Stomach (tissue), 19 donors: ENCODE measurements at places on chromosomes 2 and 18. TPM values are rescaled to one million over a fixed set of nuclear protein-coding genes. Genes with fewer than 3 reads are reported as not detected.

DNA sequence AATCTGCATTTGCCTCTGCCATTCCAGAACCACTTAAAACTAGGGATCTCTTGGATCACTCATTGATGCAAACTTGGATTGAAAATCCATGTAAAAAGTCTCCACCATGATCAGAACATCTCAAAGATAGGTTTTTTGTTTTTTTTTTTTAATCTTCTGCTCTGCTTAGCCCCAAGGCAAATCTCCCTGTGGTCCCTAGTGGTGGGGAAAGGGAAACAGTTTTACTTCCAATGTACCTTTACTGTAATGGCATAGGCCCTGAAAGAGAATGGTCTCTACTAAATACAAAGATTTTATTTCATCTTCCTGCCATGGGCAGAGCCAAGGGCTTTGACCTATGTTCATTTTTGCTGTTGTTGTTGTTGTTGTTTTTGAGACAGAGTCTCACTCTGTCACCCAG, 78.4 kb downstream of the KANSL1L start:
- DNase-seq, result no peak

DNA sequence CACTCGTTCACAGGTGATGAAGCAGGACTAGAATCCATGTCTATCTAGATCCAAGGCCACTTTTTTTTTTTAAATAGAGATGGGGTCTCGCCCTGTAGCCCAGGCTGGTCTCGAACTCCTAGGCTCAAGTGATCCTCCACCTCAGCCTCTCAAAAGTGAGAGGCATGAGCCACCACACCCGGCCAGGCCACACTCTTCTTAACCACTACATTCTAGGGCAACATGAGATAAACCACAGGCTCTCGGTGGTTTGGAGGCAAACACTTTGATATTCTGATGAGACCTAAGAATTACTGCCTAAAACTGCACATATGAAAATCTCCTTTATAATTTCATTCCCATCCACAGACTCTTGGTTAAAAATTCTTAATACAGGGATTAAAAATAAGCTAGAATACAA, 51.8 kb downstream of the USP34 start:
- no peak for DNase-seq

COL4A4 gene
- total RNA-seq, result 7.6 TPM

GRCh38 chr2:55761526-55761925, 67.9 kb upstream of the PNPT1 start:
- DNase-seq, result no peak

GRCh38 chr2:7196883-7197282, 279.7 kb downstream of the RNF144A start:
- DNase-seq, result no peak

DNA sequence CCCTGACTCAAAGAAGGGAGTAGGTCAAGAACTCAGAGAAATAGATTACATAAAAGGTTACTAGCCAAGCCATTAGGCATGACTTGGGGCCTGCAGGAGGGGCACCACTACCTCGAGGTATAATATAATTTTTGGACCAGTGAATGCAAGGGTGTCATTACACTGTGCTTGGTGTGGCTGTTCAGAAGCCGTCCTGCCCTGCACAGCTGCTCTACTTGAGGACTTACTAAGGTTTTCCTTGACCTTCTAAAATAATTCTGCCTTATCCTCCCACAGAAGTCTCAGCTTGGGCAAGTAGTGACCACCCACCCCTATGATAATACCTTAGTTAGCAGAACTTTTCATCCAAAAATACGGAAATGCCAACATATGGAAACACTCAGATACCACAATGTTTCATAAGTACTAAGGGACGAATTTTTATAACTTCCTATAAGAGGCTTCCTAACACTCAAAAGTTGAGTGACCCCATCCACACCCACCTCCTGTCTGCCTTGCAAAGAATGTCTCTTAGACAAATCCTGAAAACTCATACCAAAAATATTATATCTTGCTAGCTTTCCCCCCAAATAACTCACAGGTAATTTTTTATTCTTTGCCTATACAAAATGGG, 17.7 kb upstream of the ATG16L1 start:
- DNase-seq, result no peak

- DNase-seq, result no peak
These were observed 141.2 kb downstream of the SETBP1 start for GRCh38 chr18:44821924-44822323.

GREB1 gene
- 13.9 TPM for total RNA-seq

DNA sequence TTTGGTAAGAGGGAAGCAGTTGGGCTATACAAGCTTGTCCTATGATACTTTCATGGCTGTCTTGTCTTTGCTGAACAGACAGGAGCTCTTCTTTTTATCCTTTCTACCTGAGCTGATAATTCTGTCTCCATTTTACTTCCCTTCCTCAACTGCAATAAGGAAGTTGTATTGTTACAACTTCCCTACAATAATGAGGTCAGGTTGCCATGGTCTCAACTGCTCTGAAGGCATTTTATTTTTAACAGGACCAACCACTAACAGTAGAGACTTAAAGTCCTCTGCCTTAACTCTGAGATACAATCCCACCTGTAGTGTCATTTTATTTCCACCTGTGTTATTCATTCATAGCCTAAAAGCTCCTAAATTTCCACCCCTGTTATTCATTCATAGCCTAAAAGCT, 118.6 kb upstream of the PGAP1 start:
- no peak for DNase-seq
